Hindlimb muscle (tissue), 1 donor: ENCODE measurements at places on chromosomes 16 and 17. TPM values are rescaled to one million over a fixed set of nuclear protein-coding genes. Genes with fewer than 3 reads are reported as not detected.

Gene TMC8
- 3.7 TPM for polyA plus RNA-seq

Gene ADAMTS18
- polyA plus RNA-seq = 3.7 TPM

Gene WNK4
- polyA plus RNA-seq = 0.19 TPM

Gene B3GNT9
- polyA plus RNA-seq = 10.9 TPM

Gene MVP
- 26.5 TPM for polyA plus RNA-seq

- DNase-seq = no peak
Observed at GRCh38 chr17:68260051-68260762, 12.4 kb downstream of the AMZ2 start.

GRCh38 chr17:73359987-73360410, 48.2 kb upstream of the CDC42EP4 start:
- DNase-seq = no peak

- DNase-seq = no peak
Observed at GRCh38 chr16:88978608-88979346, 1.8 kb upstream of the CBFA2T3 start.

DNA sequence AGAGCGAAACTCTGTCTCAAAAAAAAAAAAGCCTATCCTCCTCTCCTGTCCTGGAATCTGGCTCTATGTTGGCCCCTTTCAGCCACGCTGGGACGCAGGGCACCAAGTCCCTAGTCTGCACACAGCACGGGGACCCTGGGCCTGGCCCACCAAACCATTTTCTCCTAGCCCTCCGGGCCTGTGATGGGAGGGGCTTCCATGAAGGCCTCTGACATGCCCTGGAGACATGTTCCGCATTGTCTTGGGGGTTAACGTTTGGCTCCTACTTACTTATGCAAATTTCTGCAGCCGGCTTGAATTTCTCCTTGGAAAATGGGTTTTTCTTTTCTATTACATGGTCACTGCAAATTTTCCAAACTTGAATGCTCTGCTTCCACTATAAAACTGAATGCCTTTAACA, 12.6 kb upstream of the GPT2 start:
- DNase-seq = no peak

GRCh38 chr17:82374626-82375331, 3.2 kb downstream of the UTS2R start:
- DNase-seq = no peak

GRCh38 chr17:8629371-8630226, 926 bp downstream of the MYH10 start:
- no peak for DNase-seq
